ENCODE measurements at places on chromosomes 5 and 9.
A peak's percentile ranks its signal among the peaks of the same experiment; 100 is the strongest.

DNA sequence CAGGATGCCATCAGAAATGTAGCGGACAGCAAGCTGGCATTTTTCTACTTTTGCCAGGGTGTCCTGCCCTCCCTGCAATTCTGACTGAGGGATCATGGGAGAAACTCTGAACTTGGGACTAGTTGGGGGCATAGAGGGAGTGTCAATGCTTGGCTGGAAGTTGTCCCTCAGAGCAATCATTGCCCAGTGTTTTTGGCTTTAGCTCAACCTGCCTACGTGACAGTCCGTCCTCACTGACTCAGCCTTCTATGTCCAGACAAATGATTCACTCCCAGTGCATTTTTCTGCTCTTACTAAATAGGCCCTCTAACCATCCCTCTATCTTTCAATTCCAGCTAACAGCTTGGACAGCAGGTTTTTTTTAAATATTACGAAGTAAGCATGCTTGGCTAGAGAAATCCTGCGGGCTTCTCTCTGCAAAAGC is 627.4 kb downstream of the TLR4 start:
- no peak for DNase-seq

- no peak for DNase-seq
These were observed 147.8 kb downstream of the TMEM38B start for GRCh38 chr9:105842023-105842644.

GRCh38 chr5:111840036-111840674 is 83.2 kb upstream of the NREP start:
- DNase-seq: no peak

- no peak for DNase-seq
These were observed 56.0 kb downstream of the ZFR start for GRCh38 chr5:32388432-32389129.

DNA sequence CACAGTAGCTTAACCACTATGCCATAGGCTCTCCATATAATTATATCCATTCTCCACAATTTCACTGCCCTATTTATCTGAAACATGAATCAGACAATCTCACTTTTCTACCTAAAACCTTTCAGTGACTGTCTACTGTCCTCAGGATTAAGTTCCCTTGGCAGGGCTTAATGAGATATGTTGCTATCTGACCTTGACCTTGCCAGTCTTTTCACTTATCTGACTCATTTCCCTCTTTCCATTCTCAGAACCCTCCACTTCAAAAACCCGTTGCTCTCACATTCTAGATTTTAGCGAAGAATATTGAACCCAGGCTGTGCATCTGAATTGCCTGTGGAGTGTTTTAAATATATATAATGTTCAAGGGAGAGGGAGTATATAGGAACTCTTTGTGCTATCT is 452.1 kb upstream of the MPDZ start:
- no peak for DNase-seq

- no peak for DNase-seq
These were observed 43.9 kb downstream of the CRB2 start for GRCh38 chr9:123399803-123400378.

GRCh38 chr9:94818178-94818541 is 91.7 kb downstream of the AOPEP start:
- DNase-seq: no peak

DNA sequence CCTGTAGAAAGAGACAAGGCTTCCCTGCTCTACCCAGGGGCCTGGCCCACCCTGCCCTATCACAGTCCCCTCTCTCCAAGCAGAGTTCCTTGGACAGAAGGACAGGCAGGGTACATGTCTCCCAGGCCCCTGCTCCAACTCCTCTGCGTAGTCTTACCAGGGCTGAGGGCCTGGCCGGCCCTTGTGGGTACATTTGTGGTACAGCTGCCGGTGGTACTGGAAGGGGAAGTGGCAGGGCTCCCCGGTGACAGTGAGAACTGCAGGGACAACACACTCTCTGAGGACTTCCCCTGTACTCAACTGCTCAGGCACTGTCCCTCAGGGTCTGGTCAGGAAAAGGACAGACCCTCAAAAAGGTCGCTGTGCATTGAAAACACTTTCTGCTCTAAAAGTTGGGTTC is 3.6 kb downstream of the F12 start:
- DNase-seq: no peak

- DNase-seq: no peak
These were observed 83.4 kb upstream of the ZNF169 start for GRCh38 chr9:94175669-94176068.

DNA sequence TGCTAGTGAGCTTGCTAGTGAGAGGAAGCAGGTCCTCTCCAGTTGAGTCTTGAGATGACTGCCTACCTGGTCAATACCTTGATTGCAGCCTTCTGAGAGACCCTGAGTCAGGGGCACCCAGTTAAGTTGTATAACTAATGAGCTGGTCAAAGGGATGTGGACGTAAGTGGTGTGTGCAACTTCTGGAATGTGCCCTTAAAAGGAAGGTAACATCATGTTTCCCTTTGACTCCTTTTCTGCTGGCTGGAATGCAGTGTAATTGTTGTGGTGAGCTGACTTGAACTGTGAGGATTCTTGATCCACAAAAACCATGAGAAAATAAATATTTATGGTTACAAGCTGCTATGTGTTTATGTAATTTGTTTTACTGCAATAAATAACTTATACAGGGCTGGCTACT is 2.4 kb upstream of the SNX2 start:
- no peak for DNase-seq

DNA sequence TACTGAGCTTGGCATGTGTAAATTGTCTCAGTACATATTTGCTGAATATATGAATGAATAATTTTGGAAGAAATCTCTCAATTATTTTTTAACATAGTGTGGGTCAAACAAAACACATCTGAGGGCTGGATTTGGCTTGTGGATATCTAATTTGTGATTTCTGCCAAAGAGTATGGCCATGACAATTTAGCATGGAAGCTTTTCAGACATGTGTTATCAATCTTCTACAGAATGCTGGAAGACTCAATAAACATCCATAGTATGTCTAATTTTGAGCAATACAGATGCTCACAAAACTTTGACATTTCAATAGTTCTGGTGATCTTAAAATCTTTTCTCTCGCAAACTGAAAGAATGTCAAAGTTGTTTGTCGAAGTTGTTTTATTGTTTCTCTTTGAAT is 214.1 kb upstream of the ANKH start:
- DNase-seq: no peak

- DNase-seq: no peak
These were observed 253.8 kb downstream of the ENC1 start for GRCh38 chr5:74386571-74387334.

DNA sequence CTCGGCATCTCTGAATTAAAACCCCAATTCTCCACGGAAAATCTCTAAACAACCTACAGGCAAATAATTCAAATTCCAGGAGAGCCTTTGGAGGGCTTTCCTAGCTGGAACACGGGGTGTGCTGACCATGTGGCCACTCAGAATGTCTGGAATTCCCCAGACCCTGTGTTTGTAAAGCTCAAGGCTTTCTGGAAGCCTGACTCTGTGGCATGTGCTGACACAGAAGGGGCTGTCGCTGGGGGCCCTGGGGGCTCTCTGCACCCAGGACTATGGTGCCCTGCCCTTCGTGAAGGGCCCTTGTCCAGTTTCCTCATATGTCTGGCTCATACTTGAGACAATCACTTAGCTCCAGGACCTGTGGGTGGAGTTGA is 29.0 kb upstream of the BOD1 start:
- no peak for DNase-seq

- DNase-seq: no peak
These were observed 50.4 kb downstream of the TRIO start for GRCh38 chr5:14193496-14193895.

- DNase-seq: no peak
These were observed 61.0 kb upstream of the TARS1 start for GRCh38 chr5:33379757-33380156.

GRCh38 chr5:91235271-91235694 is 147.8 kb downstream of the ARRDC3 start:
- DNase-seq: no peak

GRCh38 chr5:103435136-103435889 is 127.3 kb downstream of the NUDT12 start:
- no peak for DNase-seq

DNA sequence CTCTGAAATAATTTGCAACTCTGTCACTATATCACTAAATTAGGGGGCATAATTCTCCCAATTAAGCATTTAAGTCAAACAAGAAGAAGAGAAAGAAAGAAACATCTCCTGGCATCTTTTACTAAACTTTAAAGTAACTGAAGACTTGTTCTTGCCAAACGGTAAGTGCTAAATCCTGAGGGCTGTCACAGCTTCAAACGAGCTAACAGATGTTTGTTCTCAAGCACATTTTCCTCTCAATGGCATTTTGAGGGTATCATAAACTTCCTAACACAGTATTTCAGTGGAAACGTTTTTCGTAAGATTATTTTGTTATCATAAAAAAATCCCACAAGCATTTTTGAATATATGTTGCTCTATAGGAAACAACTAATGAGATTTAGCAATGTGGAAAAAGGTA is 169.5 kb upstream of the TAS2R1 start:
- DNase-seq: no peak

DNA sequence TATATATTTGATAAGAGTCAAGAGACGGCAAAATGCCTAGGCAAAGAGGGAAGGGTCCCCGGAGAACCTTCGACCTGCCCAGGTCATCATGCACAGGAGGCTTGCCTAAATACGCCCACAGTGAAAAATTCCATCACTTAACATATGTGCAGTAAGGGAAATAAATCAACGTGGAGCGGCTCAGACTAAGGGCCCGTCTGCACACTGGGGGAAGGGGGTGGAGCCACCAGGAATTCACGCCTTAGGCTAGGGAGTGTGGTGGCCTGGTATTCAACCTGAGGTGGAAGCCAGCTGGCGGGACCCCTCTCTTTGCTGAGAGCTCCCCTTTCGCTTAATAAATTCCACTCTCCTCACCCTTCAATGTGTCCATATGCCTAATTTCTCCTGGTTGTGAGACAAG is 8.3 kb downstream of the PTBP3 start:
- no peak for DNase-seq

DNA sequence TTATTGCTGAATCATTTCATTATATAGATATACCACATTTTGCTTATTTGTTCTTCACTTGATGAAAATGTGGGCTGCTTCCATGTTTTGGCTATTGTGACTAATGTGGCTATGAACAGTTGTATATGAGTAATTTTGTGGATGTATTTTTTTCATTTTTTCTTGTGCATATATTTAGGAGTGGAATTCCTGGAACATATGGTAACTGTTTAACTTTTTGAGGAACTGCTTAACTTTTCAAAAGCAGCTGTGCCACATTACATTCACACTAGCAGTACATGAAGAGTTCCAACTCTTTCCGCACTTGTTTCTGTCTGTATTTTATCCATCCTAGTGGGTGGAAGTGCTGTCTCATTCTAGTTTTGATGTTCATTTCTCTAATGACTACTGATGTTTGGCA is 67.8 kb downstream of the JAK2 start:
- DNase-seq: no peak

- no peak for DNase-seq
These were observed 166.1 kb downstream of the RNF180 start for GRCh38 chr5:64331597-64332277.

DNA sequence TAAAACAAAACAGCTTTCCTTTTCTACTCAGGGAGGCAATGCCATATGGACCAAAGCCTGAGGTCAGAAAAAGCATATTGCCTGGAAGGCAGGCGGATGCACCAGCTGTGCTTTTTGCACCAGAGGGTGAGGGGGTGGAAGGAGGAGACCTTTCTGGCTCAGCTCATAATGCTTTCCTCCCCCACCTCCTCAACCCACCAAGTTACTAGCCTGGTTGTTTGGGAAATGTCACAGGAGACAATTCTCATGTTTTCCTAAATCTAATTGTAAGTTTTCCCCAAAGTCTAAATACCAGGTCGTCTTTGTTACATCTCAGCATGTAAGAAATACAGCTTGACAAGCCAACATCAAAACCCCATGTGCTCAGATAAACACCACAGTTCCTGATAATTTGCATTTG is 72.6 kb upstream of the DMRTA1 start:
- no peak for DNase-seq

GRCh38 chr5:127705120-127705892 is 2.1 kb downstream of the CCDC192 start:
- no peak for DNase-seq

- DNase-seq: no peak
These were observed 242.3 kb downstream of the CAAP1 start for GRCh38 chr9:26650325-26650724.

- DNase-seq: no peak
These were observed 303.0 kb upstream of the PDE4D start for GRCh38 chr5:60196385-60197113.

- no peak for DNase-seq
These were observed 9.5 kb downstream of the IRF1 start for GRCh38 chr5:132480893-132481595.

GRCh38 chr5:67577424-67577823 is 380.8 kb upstream of the CD180 start:
- no peak for DNase-seq

DNA sequence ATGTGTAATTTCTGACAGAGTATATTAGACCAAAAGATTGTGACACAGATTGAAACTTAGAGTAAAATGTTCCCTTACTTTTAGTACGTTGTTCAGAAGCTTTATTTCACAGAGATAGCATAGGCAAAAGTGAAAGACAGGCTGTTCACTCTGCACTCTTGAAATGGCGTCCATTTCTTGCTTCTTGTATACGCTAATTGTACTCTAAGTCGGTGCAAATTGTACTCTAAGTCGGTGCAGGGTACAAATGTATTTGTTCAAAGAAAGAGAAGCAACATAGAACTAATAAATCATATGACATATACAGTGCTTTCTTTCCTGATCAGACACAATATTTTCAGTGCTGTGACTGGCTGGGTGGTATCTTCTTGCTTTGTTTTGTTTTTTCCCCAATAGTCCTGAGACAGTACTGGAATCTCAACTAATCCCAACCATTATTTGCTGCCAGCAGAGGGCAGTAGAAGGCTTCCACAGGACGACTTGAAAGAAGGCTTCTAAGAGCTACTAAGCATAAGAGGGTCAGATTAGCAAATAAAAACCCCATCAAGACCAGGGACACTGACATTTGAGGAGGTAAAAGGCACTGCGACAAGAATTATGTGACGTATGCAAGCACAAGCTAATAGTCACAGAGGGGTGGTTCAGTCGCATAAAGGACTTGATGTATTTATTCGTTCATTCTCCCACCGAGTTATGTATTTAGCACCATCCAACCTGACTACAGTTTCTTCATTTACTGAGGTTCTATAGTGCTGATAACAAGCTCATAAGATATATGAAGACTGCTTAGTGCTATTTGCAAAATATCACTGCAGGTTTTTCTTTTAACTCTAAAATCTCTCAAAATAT is 831.8 kb downstream of the TAF11L14 start:
- peak; percentile 5 for DNase-seq

GRCh38 chr9:117644932-117645636 is 59.1 kb upstream of the TLR4 start:
- DNase-seq: no peak

DNA sequence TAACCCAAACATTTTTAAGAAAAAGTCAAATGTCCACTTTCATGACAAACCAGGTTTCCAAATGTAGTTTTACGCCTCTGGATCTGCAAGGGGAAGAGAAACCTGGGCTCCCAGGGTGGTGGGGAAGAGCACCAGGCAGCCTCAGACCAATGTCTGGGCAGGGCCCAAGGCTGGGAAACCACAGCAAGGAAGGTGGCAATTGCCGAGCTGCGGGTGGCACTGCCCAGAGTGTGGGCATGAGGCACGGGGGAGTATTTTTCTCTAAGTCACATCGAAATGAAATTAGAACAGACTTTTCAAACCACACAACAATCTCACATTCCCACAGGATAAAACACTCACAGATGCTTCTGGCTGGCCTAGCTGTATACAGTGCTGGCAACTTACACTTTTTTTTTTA is 32.6 kb upstream of the RASGEF1C start:
- no peak for DNase-seq

GRCh38 chr9:4620881-4621555 is 41.1 kb upstream of the PLPP6 start:
- DNase-seq: no peak

Measured in stimulated activated CD8-positive, alpha-beta memory T cell treated with anti-CD3 and anti-CD28 coated beads, Interleukin-7, amount 100 ng/mL, for 48 hours (primary cell).